ENCODE measurements at places on chromosomes 6 and 20.

- no peak for DNase-seq
These were observed 12.0 kb downstream of the CSNK2A1 start for GRCh38 chr20:531608-532007.

- no peak for DNase-seq
These were observed 600.5 kb upstream of the GJE1 start for GRCh38 chr6:141532211-141532610.

DNA sequence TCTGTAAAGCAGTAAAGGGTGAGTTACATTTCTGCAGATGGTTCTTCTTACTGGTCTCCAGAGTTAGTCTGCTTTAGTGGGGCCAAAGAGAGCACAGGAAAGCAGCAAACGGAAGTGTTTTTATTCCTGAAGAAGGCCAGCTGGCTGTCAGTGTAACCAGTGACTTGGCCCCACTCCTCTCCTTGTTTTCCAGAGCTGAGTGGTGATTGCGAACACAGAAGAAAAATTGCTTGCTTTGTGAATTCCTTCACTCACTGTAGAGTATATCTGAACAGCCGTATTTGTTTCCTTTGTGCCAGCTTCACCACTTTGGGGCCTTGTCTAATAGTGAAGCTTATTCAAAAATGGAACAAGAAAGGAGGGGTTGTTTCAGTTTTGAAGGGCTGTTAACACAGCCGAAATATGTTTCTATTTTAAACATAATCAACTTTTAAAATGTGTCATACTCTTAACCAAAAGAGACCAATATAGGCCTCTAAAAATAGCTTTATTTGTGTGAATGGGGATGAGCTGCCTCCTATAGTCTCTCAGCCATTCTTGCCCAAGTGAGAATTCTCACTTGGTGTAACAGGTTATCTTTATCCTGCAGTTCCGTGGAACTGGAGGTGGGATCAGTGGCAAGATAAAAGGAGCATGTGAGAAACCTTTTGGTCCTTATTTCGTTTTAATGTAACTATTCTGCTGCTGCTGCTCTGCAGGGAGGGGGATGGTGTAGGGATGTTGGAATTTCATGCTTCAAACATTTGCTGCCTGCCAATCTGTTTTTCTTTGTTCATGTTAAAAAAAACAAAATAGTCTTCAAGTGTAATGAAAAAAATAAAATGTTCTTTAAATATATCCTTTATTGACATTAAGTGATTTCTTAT lies 37.8 kb downstream of the ZC2HC1B start:
- DNase-seq, result no peak

GRCh38 chr20:51910321-51911050 lies 108.2 kb upstream of the SALL4 start:
- peak; percentile 63 for DNase-seq

DNA sequence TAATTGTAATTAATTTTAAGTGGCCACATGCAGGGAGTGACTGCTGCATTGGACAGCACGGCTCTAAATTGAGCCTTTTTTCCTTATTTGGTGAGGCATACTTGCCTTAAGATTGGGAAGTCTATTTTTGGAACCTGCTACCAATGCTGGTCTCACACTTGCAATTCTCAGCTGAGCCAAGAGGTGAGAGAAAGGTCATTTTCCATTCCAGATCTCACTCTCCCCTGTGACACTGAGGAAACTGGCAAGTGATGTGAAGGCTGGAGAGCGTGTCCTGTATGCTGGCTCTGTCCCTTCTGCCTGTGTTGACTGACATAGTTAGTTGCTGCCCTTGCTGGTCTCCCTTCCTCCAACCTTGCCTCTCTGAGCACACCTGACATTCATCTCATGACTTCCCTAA lies 735 bp upstream of the MOG start:
- no peak for DNase-seq

DNA sequence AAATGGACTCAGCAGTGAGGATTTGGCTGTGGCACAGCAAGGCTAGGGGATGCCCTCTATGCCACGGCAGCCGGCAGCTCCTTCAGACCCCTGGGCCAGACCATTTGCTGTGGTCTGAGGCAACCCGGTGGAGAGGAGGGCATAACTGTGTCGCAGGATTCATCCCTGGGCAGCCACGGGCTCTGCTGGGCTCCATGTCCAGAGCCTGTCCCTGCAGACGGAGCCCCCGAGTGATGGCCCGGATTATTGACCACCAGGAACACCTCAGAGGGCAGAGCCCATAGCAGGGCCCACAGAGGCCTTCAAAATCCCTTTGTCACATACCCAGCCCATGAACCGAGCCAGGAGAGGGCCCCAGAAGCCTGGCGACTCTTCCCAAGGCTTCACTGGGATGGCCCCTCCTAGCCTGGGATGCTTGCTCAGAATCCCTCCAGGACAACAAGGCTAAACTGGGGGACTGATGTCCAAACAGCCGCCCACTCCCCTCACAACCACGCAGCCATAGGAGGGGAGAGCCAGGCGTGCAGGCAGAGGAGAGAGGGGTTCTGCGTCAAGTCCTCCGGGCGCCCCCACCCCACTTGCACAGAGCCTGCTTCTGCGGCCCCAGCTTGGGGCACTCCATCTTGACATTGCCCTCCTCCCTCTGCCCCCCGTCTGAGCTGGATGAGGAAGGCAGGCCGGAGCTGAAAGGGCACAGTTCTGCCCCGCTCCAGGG lies 68.2 kb upstream of the AFDN start:
- no peak for DNase-seq

GRCh38 chr20:60069656-60070055 lies 111.4 kb downstream of the CDH26 start:
- DNase-seq, result no peak

- DNase-seq, result no peak
These were observed 310.3 kb downstream of the CLVS2 start for GRCh38 chr6:123306334-123306733.

DNA sequence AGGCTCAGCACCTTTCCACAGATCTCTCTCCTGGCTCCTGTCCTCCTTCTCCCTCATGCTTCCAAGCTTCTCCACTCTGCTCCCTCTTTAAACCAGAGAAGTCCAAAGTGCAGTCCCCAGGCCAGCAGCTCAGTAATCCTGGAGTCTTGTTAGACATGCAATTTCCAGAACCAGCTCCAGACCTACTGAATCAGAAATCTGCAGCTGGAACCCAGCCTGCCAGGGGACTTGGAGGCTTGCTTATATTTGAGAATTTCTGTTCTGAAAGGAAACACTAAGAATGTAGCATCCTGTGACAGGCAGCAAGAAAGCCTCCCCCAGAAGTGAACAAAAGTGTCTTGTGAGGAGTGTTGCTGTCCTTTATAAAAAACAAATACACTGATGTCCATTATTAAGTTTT lies 438.1 kb downstream of the BCKDHB start:
- DNase-seq, result no peak

DNA sequence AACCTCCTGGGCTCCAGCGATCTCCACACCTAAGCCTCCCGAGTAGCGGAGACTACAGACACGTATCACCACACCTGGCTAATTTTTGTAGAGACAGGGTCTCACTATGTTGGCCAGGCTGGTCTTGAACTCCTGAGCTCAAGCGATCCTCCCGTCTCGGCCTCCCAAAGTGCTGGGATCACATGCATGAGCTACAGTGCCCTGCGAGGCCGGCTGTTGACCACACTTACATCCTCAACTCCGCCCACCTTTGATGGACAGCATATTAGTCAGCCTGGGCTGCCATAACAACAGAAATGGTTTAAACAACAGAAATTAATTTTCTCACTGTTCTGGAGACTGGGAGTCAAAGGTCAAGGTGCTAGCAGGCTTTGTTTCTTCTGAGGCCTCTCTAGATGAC lies 107.7 kb downstream of the JPH2 start:
- no peak for DNase-seq

DNA sequence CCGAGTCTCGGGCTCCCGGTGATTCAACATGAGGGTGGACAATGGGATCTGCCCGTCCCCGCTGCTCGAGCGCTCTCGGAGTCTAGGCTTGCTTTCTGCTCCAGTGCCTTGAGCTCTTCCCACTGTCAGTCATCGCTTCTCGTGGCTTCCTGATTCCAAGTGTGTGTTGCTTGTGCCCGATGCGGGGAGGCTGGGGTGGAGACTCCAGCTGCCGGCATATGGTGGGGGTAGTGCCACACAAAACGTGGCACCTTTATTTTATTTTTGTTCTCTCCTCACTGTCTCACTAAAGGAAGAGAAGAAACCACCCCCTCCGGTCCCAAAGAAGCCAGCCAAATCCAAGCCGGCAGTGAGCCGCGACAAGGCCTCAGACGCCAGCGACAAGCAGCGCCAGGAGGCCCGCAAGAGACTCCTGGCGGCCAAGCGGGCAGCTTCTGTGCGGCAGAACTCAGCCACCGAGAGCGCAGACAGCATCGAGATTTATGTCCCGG lies 14.8 kb upstream of the MYL9 start:
- DNase-seq, result no peak

DNA sequence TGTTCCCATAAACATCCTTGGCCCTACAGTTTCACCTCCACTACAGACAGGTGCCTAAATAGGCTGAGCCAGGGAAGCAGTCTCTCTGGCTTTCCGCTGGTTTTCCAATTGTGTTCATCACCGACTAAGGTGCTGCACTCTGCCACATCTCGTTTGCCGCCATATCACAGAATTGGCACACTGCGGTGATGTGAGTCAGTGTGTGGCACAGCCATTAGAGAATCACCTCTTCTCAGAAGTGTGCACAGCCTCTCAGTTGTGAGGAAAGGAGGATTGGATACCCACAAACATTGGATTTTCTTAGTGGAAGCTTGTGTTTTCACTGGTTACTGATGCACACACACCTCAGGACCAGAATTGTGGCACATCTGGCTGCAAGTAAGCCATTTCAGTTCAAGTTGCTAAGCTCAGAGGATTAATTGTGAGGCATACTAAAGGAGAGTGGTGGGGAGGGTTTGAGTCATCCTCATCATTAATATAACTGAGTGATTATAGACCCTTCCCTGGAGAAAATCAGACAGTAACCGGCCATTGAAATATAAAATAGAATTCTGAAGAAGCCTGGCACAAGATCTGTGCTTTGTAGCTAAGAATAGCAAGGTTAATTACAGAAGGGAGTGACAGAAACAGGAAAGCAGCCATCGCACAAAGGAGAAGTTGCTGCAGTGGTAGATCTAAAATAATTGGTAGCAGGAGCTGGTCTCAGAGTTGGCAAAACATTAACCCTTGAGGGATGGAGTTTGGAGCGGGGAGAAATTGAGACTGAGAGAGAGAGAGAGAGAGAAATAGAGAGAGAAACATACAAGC lies 506.9 kb downstream of the LMBRD1 start:
- no peak for DNase-seq

DNA sequence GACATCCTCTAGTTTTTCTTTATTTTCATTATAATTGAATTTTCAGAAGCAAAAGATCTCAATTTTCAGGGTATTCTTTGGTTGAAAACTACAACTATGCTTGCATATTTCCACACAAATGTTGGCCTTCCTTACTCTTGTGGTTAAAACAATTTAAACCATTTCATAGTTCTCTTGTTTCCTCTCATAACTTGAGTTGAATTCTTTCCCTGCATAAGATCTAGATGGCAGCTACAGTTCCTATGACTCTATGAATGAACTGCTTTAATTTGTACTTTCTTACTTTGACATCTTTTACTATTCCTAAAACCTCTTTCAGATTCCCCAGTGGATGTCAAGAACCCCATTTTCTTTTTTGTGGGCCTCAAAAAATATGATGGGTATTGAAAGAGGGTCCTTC lies 564.5 kb downstream of the NKAIN2 start:
- no peak for DNase-seq

- peak; percentile 60 for DNase-seq
These were observed 231.6 kb downstream of the TFAP2B start for GRCh38 chr6:51049983-51050877.

- no peak for DNase-seq
These were observed 381.7 kb upstream of the JARID2 start for GRCh38 chr6:14863902-14864850.

- peak; percentile 45 for DNase-seq
These were observed 49.0 kb downstream of the STK35 start for GRCh38 chr20:2150660-2151059.

DNA sequence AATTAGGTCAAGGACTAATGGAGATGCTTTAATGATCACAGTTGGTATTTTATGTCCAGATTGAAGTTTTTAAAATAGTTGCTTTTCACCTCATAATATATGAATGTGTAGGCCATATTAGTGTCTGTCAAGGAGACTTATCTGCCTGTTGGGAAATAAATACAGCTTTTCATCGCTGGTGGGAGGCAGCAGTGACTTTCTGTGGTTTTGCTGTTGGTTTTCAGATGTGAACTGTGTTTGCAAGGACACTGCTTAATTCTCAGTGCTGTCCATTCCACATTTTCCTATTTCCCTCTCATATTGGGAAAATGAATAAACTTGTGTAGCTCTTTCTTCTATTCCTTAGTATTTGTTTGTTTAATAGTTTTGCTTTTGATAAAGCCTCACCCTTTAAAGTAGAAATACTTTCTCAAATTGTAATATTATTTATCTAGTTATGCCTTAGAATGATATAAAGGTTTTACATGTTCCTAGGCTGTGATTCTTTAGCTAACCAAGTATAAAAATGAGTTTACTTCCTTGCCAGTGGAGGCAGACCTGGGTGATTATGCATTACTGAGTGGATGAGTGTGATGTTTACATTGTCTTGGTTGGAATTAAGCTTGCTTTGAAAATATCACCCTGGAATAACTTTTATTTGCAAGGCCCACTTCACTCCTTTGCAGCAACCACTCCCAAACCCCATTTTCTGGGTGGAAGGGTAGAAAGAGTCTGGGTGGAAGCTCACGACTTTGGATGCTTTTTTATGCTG lies 3.3 kb downstream of the PLCB4 start:
- peak; percentile 29 for DNase-seq

DNA sequence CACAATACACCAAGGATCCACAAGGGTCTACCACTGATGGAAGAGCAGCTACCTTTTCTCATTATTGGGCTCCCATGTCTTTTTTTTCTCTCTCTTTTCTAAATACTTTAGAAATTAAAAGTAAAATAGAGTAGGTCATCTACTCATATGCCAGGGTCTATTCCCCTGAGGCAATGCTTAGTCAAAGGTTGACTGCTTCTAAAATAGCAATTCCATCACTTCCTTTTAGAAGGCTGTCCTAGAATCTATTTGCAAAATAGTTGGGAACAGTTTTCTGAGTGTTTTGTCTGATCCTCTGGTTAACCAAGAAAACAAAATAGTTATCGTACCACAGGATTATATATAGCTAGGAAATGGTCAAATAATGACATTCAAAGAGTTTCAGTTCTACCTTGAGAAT lies 174.1 kb downstream of the COL21A1 start:
- no peak for DNase-seq

DNA sequence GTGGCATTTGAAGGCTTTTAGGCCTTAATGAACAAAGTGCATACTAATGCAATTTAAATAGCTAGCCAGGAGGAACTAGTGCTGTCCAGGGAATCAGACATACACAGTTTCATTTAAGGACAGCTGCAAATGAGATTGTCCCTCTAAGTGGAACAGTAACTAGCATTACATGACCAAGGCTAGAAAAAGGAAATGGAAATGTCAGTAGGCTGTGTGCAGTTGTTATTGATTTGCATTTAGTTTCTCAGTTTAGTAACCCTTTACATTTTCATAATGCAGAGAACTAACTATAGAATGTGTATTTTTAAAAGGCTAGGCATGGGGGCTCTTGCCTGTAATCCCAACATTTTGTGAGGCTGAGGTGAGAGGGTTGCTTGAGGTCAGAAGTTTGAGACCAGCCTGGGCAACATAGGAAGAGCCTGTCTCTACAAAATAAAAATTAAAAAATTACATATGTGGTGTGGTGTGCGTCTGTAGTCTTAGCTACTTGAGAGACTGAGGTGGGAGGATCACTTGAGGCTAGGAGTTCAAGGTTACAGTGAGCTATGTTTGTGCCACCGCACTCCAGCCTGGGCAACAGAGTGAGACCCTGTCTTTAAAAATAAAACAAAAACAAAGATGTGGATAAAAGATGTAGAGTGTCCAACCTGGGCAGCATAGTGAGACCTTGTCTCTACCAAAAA lies 468.0 kb downstream of the UTRN start:
- no peak for DNase-seq

- DNase-seq, result peak; percentile 84
These were observed 107.7 kb downstream of the CD109 start for GRCh38 chr6:73803562-73804241.

Measured in epithelial cell of esophagus (primary cell).